ENCODE measurements at places on chromosomes 5 and 9. TPM values are rescaled to one million over a fixed set of nuclear protein-coding genes. Genes with fewer than 3 reads are reported as not detected.

ARHGAP26 gene
- total RNA-seq = 17.0 TPM

LRRC19 gene
- total RNA-seq = not detected

TMC1 gene
- total RNA-seq = not detected

IL9 gene
- total RNA-seq = not detected

NUTM2F gene
- total RNA-seq = not detected

DNAJC25 gene
- total RNA-seq = 3.4 TPM

FOXD4 gene
- total RNA-seq = not detected

FGFR4 gene
- 1.3 TPM for total RNA-seq

SLC6A3 gene
- not detected for total RNA-seq

DNA sequence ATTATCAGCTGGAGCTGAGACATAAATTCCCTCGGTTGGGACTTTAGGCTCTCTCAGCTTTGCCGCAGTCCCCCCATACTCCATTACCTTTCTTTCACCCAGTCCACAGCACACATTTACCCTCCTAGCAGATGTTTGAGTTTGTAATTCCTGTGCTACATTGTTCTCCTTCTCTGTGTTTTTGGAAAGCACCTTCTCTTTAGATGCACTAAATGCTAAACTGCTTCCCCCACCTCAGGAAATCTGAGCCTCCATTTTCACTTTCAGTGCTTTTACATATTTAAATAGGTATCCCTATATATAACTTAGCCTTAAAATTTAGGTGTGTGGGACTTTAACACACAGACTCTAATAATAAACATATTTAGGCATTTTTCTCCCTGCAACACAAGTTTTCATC is 356.9 kb downstream of the NFIB start:
- H3K4me3 ChIP-seq = no peak overlapping the region
- H3K4me1 ChIP-seq = no peaks in the 10 kb centered on the region
- H3K27me3 ChIP-seq = no peaks in the 10 kb centered on the region
- no peak overlapping the region for H3K27ac ChIP-seq
- no peak for DNase-seq

- no peak overlapping the region for H3K4me3 ChIP-seq
- H3K27ac ChIP-seq = no peak overlapping the region
- DNase-seq = no peak
- H3K36me3 ChIP-seq = peaks cover 8% of the 10 kb centered on the region
- no peaks in the 10 kb centered on the region for H3K27me3 ChIP-seq
Observed at GRCh38 chr5:94705427-94705826, 87.0 kb downstream of the SLF1 start.

DNA sequence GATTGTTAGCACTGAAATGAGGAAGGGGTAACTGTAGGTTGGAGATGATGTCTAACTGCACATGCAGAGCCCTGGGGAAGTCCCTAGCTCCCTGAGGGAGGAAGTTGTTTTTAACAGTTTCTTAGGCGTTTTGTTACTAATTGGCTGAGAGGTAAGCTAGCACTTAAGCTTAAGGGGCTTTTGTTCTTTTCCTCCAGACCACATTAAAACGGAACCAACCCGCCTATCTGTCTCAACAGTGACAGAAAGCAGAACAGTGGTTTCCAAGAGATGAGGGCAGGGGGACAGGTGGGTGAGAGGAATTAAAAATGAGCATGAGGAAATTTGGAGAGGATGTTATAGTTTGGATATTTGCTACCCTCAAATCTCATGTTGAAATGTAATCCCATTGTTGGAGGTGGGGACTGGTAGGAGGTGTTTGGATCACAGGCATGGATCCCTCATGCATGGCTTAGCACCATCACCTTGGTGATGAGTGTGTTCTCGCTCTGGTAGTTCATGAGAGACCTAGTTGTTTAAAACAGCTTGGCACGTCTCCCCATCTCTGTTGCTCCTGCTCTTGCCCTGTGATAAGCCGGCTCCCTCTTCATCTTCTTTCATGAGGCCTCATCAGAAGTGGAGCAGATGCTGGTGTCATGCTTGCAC is 38.9 kb downstream of the LYRM7 start:
- H3K27ac ChIP-seq = peak overlapping the region; percentile 96
- H3K4me1 ChIP-seq = peaks cover 57% of the 10 kb centered on the region
- H3K4me3 ChIP-seq = peak overlapping the region; percentile 69
- no peaks in the 10 kb centered on the region for H3K27me3 ChIP-seq

GRCh38 chr5:120430572-120430971 is 33.5 kb upstream of the PRR16 start:
- H3K4me3 ChIP-seq = no peak overlapping the region
- H3K27me3 ChIP-seq = no peaks in the 10 kb centered on the region
- DNase-seq = no peak

DNA sequence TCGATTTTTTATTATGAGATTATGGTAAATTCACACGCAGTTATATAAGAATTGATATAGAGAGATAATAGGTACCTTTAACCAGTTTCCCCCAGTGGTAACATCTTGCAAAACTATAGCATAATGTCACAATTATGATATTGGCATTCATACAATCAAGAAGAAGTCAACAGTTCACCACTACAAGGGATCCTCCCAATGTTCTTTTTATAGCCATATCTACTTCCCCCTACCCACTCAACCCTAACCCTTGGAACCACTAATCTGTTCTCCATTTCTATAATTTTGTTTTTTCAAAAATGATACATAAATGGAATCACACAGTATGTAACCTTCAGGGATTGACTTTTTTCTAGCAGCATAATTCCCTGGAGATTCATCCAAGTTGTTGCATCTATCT is 9.8 kb downstream of the ACTL7B start:
- no peak for DNase-seq
- H3K36me3 ChIP-seq = no peaks in the 10 kb centered on the region
- H3K4me1 ChIP-seq = peaks cover 21% of the 10 kb centered on the region
- no peak overlapping the region for H3K4me3 ChIP-seq

GRCh38 chr5:168914491-168914890 is 335.3 kb upstream of the PANK3 start:
- no peak overlapping the region for H3K4me3 ChIP-seq
- H3K4me1 ChIP-seq = no peaks in the 10 kb centered on the region
- H3K27me3 ChIP-seq = peaks cover 13% of the 10 kb centered on the region
- no peaks in the 10 kb centered on the region for H3K36me3 ChIP-seq
- no peak for DNase-seq
- no peak overlapping the region for H3K27ac ChIP-seq

DNA sequence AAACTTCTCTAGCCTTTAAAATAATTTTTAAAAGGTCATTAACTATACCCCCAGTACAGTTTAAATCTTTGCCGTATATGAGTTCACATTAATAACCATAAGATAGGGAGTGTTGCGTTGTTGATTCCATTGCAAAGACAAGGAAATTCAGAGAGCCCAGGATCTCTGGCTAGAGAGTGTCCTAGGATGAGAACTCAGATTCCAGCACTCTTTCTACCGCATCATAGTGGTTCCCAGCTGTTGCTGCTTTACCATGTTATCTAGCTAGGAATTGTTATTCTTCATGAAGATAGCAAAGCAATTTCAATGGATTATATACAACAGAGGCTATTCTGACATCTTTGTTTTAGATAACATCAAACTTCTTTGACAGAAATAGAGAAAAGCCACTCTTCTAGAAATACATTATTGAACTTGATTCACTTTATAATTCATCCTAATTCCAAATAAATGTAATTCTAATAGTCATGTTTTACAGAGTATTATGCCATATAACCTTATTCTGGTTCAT is 78.4 kb upstream of the IL7R start:
- no peaks in the 10 kb centered on the region for H3K27me3 ChIP-seq
- H3K27ac ChIP-seq = peak overlapping the region; percentile 85
- DNase-seq = no peak
- H3K4me3 ChIP-seq = no peak overlapping the region
- H3K36me3 ChIP-seq = peaks cover 2% of the 10 kb centered on the region

- H3K36me3 ChIP-seq = no peaks in the 10 kb centered on the region
- peaks cover 30% of the 10 kb centered on the region for H3K27me3 ChIP-seq
- no peak overlapping the region for H3K4me3 ChIP-seq
- H3K27ac ChIP-seq = no peak overlapping the region
- H3K4me1 ChIP-seq = no peaks in the 10 kb centered on the region
Observed at GRCh38 chr9:132826621-132827365, 51.3 kb downstream of the AK8 start.

- no peaks in the 10 kb centered on the region for H3K4me1 ChIP-seq
- no peak overlapping the region for H3K27ac ChIP-seq
- H3K4me3 ChIP-seq = no peak overlapping the region
- H3K36me3 ChIP-seq = no peaks in the 10 kb centered on the region
- peaks cover 5% of the 10 kb centered on the region for H3K27me3 ChIP-seq
- no peak for DNase-seq
Observed at GRCh38 chr5:163614787-163615186, 109.4 kb downstream of the MAT2B start.

DNA sequence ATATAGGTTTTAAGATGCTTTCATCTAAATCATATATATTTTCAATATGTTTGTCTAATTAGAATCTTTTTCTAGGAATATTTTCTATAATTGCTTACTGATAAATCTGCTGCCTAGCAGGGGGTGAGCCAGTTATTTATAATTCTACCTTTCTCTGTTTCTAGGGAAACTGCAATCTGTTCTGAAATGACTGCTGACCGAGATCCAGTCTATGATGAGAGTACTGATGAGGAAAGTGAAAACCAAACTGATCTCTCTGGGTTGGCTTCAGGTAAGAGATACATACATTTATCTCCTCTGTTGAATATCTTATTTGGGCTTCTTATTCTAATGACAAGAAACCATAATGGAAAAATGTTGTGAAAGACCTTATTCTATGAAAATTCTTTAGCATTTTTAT is 127.3 kb downstream of the XRCC4 start:
- DNase-seq = no peak
- no peak overlapping the region for H3K27ac ChIP-seq
- no peaks in the 10 kb centered on the region for H3K27me3 ChIP-seq

DNA sequence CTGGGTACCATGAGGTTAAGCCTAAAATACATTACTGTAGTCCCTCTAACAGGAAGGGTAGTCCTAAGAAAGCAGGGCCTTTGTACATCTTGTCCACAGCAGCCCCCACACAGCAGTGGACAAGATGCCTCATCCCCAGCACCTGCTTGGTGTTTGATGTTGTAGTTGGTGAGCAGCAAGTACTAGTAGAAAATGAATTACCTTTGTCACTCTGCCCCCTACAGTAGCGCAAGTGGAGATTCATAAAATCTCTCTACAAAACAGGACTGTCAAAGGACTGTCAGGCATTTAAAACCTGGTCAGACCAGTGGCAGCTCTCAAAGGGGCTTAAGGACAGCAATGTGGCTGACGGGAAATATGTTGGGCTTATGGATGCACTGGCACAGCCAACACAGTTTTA is 122.5 kb downstream of the TMEM174 start:
- no peak for DNase-seq
- no peak overlapping the region for H3K4me3 ChIP-seq
- H3K4me1 ChIP-seq = peaks cover 15% of the 10 kb centered on the region
- no peak overlapping the region for H3K27ac ChIP-seq
- H3K36me3 ChIP-seq = no peaks in the 10 kb centered on the region

- no peak overlapping the region for H3K4me3 ChIP-seq
- H3K27ac ChIP-seq = no peak overlapping the region
- no peaks in the 10 kb centered on the region for H3K4me1 ChIP-seq
Observed at GRCh38 chr5:65066387-65067146, 297.8 kb downstream of the CWC27 start.

DNA sequence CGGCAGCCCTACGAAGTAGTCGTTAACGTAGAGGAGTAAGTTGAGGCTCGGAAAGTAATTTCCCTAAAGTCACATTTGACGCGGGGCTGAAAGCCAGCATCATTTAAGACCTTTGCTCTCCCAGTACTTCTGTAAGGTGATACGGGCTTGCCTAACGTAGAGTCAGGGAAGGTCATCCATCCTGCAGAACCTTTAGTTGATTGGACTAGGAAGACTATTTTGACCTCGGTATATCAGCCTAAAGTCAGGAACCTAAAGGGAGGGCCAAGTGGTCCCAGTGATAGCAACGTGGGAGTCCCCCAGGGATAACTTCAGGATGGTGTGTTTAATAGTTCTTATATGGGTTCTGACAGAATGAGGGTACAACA is 657 bp downstream of the NUP214 start:
- no peak for DNase-seq
- H3K27me3 ChIP-seq = no peaks in the 10 kb centered on the region
- H3K4me1 ChIP-seq = peaks cover 36% of the 10 kb centered on the region
- peaks cover 30% of the 10 kb centered on the region for H3K36me3 ChIP-seq

GRCh38 chr5:156456857-156457256 is 129.9 kb downstream of the SGCD start:
- no peak overlapping the region for H3K27ac ChIP-seq
- peaks cover 16% of the 10 kb centered on the region for H3K27me3 ChIP-seq
- H3K4me3 ChIP-seq = no peak overlapping the region

DNA sequence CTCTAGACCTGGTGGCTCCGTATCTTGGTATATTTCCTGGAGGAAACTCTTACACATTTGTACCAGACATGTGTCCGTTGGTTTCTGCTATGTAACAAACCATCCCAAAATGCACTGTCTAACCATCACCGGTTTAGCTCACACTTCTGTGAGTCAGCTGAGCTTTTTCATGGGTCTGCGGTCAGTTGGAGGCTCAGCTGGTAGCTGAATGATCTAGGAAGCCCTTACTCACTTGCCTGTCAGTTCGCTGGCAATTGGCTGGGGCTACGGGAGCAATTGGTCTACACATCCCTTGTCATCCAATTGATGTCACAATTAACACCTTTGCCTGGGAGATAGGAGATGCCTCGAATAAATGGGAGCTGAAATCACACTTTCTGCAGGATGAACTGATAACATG is 11.6 kb upstream of the WHRN start:
- H3K36me3 ChIP-seq = no peaks in the 10 kb centered on the region
- peaks cover 5% of the 10 kb centered on the region for H3K4me1 ChIP-seq
- peaks cover 6% of the 10 kb centered on the region for H3K27me3 ChIP-seq
- no peak overlapping the region for H3K4me3 ChIP-seq
- DNase-seq = peak; percentile 8

DNA sequence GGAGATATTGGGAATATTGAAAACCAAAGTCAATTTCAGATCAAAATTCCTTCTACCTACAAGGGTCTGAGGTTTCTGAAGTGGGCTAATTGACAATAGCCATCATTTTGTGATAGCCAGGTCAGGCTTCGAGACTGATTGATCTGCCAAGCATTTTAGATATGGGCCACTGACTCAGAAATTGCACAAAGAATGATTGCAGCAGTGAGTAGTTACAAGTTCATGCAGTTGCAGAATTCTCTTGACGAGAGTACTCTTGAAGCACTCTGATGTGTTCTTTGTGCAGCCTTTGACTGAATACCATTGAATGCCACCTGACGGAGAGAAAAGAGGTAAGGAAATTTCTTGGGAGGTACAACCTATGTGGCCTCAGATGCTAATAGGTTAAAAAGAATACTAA is 8.3 kb downstream of the C9orf57 start:
- no peak overlapping the region for H3K4me3 ChIP-seq
- H3K27me3 ChIP-seq = peaks cover 2% of the 10 kb centered on the region
- H3K27ac ChIP-seq = no peak overlapping the region
- DNase-seq = no peak

DNA sequence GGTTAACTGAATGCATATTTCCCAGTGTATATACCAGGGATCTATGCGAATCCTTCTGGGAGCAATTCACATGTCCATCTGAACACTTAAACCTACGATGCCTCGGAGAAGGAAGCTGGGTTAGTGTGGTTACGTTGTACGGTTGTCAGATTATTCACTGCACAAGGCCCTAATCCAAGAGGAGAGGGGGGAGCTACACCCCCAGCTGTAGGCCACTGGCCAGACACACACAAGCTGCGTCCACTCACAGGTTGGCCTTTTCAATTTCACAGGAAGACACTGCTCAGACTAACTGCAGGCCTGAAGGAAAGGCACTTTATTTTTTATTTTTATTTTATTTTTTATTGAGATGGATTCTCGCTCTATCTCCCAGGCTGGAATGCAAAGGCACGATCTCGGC is 184.5 kb upstream of the GNA14 start:
- H3K4me1 ChIP-seq = peaks cover 18% of the 10 kb centered on the region
- no peaks in the 10 kb centered on the region for H3K27me3 ChIP-seq
- H3K4me3 ChIP-seq = no peak overlapping the region
- no peak for DNase-seq

GRCh38 chr5:121366515-121366914 is 485.2 kb upstream of the FTMT start:
- no peaks in the 10 kb centered on the region for H3K4me1 ChIP-seq
- no peak for DNase-seq
- no peak overlapping the region for H3K4me3 ChIP-seq
- H3K36me3 ChIP-seq = no peaks in the 10 kb centered on the region

Data from activated naive CD4-positive, alpha-beta T cell treated with anti-CD3 and anti-CD28 coated beads for 36 hours (primary cell).